ENCODE measurements at places on chromosomes 5 and 9.

- no peak for DNase-seq
These were observed 174.2 kb downstream of the TMEM161B start for GRCh38 chr5:88094403-88094802.

DNA sequence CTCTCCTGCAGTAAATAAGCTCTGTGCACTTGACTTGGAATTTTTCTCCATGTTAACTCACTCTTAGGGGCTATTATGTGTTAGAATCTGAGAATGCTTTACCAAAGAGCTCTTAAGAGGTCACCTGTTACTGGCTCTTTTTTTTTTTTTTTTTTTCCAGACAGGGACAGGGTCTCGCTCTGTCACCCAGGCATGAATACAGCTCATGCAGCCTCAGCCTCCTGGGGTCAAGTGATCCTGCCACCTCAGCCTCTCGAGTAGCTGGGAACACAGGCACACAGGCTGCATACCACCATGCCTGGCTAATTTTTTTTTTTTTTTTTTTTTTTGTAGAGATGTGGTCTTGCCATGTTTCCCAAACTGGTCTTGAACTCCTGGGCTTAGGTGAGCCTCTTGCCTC is 22.1 kb downstream of the HMGXB3 start:
- no peak for DNase-seq

GRCh38 chr5:76299592-76299991 is 103.5 kb upstream of the IQGAP2 start:
- no peak for DNase-seq

DNA sequence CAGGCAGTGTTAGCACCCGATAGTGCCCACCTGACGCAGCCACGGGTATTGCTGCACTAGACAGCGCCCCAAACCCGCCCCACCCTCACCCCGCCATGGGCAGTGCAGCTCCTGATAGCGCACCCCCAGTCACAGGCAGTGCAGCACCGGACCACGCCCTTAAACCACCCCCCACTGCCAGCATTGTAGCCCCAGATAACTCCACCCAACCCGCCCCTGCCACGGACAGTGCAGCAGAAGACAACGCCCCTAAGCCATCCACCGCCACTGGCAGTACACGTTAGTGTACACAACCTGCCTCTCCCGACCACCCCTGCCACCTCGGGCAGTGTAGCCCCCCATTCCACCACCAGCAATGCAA is 825 bp upstream of the PCAT7 start:
- DNase-seq: no peak

GRCh38 chr5:110769000-110769681 is 30.3 kb downstream of the SLC25A46 start:
- DNase-seq: no peak

- DNase-seq: no peak
These were observed 48.3 kb upstream of the EBF1 start for GRCh38 chr5:159147976-159148375.

GRCh38 chr5:136141561-136141960 is 8.9 kb downstream of the SMAD5 start:
- DNase-seq: no peak

DNA sequence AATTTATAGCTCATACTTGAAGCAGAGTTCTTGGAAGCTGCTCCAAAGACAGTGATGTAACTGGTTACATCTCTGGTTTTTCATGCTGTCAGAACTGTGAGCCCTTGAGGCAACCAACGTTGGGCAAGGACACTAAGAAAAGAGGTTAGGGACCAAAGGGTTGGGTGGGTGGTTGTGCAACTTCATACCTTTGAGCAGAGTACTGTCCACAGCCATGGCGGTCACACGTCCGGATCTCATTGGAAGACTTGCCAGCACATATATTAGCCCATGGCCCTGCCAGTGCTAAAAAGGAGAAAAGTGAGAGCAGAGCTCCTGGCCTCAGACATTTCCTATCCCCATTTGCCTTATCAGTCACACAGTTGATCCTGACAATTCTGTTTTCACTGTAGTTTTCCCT is 2.1 kb downstream of the LECT2 start:
- no peak for DNase-seq

- DNase-seq: no peak
These were observed 23.9 kb downstream of the GTF3C4 start for GRCh38 chr9:132694144-132694543.

DNA sequence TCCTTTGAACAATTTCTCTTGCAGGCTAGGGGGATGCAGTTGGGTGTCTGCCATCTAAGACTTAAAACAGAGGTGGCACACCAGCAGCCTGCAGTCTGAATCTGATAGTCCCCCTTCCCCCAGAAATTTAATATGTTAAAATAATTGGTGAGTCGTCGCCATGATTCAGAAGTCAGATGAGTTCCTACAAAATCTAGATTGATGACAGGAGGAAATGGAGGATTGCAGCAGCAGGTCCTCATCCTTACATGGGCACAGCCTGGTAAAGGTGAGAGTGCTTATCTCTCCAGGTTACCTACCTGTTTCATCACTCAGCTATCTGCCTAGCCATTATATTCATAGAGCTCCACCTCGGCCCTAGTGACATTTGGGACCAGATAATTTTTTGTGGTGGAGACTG is 112.3 kb downstream of the PCSK1 start:
- DNase-seq: no peak

DNA sequence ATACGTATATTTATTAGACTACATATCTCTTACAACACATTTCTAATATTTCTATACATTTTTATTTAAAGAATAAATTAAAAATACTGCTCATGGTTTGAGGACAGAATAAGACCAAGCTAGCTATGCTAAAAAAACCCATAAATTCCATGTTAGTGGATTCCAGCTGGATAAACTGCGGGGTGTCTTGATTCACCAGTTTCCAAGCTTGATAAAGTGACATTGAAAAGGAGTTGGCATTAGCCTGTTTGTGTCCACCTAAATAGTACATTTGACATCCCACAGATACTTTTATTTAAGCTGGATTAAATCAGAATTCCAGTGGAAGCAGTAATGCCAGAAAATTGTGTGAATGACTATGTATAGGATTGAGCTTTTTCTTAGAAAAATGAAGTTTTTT is 80.1 kb downstream of the GABRA6 start:
- DNase-seq: no peak

DNA sequence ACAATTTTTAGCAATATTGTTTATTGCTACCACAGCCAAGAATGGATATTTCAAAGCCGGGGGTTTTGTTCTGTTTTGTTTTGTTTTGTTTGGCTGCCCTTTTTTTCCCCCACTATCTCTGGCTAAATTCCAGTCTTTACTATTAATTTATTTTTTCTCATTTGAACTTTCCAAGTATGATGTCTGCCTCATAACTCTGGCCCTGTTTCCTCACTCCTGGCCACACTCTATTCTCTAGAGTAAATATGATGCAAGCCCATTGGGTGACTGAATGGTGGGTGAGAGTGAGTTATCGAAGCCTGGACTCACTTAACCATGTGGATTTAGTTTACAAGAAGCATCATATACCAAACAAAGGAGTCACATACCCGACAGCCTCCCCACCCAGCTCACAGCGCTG is 41.9 kb downstream of the WDR36 start:
- no peak for DNase-seq

DNA sequence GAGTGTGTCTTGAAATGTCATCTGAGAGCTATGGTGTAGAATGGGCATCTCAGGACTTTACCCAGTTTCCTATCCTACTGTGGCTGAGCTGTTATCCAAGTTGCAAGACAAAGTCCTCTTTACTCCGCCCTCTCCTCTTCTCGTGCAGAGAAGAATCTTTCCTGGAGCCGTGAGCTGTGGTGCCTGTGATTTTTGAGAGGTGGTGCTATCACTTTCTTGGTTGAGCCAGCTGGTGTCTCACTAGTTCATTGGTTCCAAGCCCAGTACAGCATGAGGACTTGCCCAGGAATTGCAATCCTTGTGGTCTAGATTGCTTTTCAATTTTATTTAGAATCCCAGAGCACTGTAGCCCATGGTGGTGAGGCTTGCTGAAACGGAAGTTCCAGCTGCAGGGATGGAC is 2300.3 kb downstream of the MAT2B start:
- DNase-seq: no peak

DNA sequence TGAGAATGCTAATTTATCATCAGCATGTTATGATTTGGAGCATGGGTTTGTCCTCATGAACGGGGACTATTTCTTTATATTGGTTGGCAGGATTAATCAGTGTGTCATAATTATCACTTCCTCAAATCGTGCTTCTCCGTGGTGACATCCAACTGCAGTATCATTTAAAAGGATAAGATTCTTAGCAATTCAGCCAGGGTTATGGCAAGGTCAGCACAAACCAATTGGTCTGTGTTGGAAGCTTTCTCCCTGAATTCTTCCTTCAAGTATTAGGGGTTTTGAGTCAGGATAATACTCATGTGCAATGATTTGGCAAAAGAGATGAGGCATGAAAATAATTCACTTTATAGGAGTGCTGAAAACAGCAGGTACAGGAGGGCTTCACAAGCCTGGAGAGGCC is 5.5 kb upstream of the CAMLG start:
- DNase-seq: no peak

DNA sequence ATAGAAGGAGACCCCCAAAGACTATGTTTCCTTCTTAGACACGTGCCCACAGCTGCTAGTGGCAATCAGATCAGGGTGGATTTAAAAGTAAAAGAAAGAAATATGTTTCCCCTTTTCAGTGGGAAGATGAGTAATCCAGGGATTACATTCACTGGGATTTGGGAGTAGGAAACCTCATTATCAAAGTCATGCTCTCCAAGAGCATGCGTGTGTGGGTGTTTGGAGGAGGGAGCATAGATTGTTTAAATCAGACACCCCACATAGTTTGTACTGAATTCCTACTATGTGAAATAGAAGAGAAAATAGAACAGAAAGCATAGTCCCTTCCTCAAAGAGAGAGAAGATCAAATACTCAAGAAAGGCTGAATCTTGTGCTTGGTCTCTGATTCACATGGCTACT is 65.5 kb upstream of the TBCA start:
- no peak for DNase-seq

DNA sequence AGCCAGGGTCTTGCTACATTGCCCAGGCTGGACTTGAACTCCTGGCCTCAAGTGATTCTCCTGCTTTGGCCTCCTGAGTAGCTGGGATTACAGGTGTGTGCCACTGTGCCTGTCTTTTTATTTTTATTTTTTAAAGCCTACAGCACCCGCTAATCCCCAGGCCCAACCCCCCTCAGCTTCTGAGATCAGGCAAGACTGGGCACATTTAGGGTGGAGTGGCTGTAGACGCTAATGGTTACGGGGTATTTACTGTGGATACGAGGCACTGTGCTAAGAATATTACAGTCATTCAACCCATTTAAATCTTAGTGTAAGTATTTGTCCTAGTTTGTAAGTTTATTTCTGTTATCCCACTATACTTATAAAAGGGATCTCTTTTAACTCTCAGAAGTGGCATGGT is 175.2 kb downstream of the FANCC start:
- DNase-seq: no peak
